Activated T-helper 17 cell treated with anti-CD3 and anti-CD28 coated beads, Interleukin-2, amount 50 U/mL, for 72 hours (primary cell): ENCODE measurements at places on chromosomes 13 and 19. TPM values are rescaled to one million over a fixed set of nuclear protein-coding genes. Genes with fewer than 3 reads are reported as not detected.

- no peak for ATAC-seq
Observed at GRCh38 chr19:4232614-4233281, 3.4 kb downstream of the EBI3 start.

- no peak for ATAC-seq
Observed at GRCh38 chr19:2731181-2731995, 8.4 kb downstream of the SLC39A3 start.

DNA sequence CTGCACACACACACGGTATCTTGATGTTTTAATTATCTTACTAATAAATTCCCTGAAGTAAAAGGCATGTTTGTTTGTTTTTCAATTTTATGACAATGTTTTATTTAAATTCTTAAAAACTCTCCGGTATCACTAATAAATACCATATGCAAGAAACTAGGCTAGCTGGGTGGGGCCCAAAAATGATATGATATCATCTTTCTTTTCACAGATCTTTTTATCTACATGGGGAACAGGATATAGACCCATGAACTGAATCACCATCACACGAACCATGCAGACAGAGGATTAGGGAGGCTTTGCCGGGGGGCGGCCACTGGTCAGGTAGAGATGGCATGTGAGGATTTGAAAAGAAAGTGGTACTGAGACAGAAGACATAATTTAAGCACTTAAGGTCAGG, 266.4 kb downstream of the ENOX1 start:
- no peak for ATAC-seq

DNA sequence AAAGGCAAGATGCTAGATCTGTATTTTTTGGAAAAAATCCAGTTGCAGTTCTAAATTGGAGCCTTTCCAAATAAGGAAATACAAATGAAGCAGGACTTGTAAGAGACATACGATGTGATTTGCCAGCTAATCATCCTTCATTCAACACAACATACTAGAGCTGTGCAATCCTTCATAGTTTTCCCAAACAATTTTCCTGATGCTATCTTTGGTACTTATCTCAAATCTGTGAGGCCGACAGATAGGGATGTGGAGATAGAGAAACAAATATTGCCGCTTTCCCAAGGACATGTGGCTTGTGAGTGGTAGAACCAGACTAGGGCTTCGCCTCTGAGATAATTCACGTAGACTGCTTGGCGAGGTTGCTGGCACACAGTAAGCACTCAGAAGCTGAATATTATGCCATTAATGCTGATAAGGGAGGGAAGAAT, 176.6 kb downstream of the LMO7 start:
- no peak for ATAC-seq

DNA sequence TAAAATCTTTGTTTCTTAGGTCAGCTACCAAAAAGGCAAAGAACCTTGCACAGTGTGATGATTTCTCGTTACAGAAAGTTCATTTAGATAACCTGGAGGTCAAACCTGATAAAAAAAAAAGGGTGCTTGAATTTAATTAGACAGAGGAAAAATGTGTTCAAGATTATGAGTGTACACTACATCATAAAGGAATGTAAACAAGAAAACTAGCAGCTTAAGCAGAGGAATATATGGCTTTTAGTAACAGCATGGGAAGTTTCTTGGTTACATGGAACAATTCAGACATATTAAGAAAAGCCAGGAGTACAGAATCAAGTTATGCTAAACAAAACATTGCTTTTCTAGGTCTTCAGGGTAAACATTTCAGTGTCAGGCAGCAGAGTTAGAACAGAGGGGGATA, 32.9 kb downstream of the ING1 start:
- ATAC-seq = no peak

GRCh38 chr13:31964168-31964567, 67.4 kb upstream of the FRY start:
- ATAC-seq = no peak

GRCh38 chr13:102729560-102730270, 34.9 kb upstream of the METTL21C start:
- peak; percentile 31 for ATAC-seq

- ATAC-seq = no peak
Observed at GRCh38 chr19:30362156-30362754, 9.9 kb upstream of the ZNF536 start.

DNA sequence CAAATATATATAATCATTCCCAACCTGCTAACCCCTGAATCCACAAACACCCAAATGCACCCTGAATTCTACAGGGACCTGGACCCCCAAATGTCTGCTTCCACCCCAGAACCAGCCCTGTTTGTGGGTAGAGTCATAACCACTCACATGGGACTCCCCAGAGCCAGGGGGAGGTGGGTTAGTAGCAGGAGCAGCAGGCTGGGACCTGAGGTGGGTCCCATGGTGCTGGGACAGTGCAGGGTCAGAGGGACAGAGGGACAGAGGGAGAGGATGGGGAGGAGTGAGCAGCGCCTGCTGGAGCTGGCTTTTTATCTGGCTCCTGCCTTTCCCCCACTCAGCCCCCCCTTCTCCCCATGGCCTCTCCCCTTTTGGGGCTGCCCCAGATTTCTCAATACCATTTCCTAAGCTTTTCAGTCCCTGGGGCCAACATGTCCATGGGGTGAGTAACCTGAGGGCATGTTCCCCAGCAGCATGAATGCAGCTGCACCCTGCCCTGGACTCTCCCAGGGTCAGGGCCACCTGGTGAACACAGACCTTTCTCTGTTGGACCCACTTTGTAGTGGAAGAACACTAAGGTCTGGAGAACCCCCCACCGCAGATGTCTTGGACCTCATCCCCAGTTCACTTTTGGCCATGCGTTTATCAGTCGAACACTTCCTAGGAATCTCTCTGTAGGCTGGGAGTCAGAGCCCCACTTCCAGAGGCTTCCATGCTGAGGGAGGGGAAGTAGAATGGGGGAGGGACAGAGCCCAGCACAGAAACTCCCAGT, at the start of gene C3:
Gene C3 (minus strand): TSS at position 282 of the 769 bp plus-strand sequence. CDS start 61 bp downstream, at position 221.
- no peak for ATAC-seq

DNA sequence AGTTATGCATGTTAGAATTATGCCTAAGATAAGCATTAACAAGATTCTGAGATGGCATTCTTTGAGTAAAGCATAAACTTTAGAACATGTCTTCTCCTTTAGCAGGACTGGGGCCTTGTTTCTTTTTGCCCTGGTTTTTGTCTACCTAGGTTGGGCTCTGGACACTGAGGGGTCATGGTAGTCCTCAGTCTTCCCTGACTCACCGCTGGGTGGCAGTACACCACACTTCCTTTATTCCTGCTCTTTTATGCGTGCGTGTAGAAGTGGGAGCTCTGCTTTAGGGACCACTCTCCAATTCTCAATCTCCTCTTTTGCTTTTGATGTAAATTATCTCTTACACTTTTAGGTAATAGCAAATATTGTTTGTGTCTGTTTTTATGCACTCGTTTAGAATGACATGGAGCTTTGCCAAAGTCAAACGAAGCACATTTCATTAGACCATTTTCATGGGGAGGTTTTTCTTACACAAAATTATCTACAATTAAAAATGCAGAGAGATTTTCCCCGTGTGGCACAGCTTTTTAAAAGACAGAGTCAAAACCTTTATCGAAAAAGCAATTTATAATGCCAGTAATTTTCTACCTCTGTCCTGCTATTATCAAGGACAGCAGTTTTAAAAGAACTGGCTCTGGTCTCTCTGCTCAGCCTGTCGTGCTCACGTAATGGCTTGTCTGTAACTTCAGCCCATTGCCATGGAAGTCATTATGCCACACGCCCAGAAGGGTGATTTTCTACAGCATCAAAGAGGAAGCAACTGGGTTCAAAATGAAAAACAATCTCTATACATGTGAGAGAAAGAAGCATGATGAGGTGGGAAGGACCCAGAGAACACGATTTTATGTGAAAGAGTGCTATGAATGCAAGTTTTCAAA, 413.9 kb downstream of the COG6 start:
- peak; percentile 91 for ATAC-seq

DNA sequence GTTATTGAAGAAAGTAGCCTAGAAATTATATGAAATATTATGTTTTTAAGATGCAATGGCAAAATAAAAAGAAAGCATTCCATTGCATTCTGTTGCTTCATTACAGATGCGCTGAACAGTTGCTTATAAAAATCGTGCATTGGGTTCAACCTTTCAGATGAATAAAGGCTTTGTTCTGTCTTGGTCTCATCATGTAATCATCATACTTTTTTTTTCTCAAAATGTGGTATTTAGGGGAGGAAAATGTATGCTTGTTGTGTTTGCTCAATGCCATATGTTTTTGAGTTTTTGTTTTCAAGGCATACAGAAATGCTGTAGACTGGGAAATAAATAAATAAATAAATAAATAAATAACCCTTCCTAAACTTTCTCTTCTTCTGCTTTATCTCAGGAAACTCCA, 1.1 kb upstream of the MBNL2 start:
- no peak for ATAC-seq

GRCh38 chr19:35442091-35442490, 6.0 kb upstream of the FFAR2 start:
- ATAC-seq = no peak

GRCh38 chr13:65149687-65150086, 2080.4 kb downstream of the PCDH9 start:
- no peak for ATAC-seq

GRCh38 chr19:46373491-46374359, 26.8 kb downstream of the PPP5C start:
- ATAC-seq = no peak

- no peak for ATAC-seq
Observed at GRCh38 chr13:79901336-79901735, 420.4 kb downstream of the NDFIP2 start.

- peak; percentile 78 for ATAC-seq
Observed at GRCh38 chr13:97911311-97912138, 42.0 kb upstream of the IPO5 start.

- ATAC-seq = peak; percentile 75
Observed at GRCh38 chr19:6767357-6768235, at the start of gene SH2D3A. Gene SH2D3A, minus strand, starts transcription at chr19:6767435. Its CDS starts 3,687 bp downstream, at chr19:6763748.

GRCh38 chr19:10005632-10006334, 4.5 kb downstream of the COL5A3 start:
- ATAC-seq = peak; percentile 1

- no peak for ATAC-seq
Observed at GRCh38 chr13:42298392-42298791, 26.4 kb downstream of the AKAP11 start.

- no peak for ATAC-seq
Observed at GRCh38 chr19:44789943-44790483, 12.3 kb downstream of the CBLC start.

DNA sequence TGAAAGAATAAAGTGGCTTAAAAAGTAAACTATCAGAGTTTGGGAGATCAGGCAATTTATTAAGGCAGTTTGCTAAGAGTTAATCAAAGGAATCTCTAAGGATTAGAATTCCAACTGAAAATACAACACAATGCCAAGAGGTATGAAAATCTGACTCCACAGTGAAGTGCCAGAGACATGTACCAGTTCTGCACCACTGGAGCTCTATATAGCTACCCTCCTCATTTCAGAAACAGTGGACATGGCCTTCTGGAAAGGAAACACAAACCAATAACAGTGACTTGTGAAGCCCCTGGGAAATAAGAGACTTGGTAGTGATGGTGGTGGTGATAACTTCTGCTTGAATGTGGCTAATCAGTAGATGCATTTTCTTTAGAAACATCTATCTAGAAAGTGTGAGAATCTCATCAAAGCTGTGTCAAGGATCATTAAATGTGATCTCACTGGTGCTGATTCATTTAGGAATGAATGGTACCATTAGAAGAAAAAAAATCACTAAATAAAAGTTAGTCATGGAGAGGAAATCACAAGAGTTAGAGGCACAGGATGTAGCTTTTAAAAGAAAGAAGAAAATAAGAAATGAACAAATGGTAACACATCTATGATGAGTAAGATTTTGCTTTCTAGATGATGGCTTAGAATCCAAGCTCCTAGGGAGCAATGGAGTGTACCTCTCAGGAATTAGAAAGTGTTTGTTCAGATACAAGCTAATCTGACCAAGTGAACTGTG, 20.1 kb upstream of the N4BP2L1 start:
- ATAC-seq = peak; percentile 75

The ZNF470 gene
- 3.1 TPM for total RNA-seq

The CEBPA gene
- total RNA-seq = 0.26 TPM

The FXYD7 gene
- 1.4 TPM for total RNA-seq

The RNF113B gene
- not detected for total RNA-seq

The CGB7 gene
- total RNA-seq = not detected

The IGFL4 gene
- total RNA-seq = not detected

The PVR gene
- 10.6 TPM for total RNA-seq

The S1PR4 gene
- 60.6 TPM for total RNA-seq

The CDX2 gene
- not detected for total RNA-seq

The CEACAM20 gene
- not detected for total RNA-seq

The TBXA2R gene
- 0.37 TPM for total RNA-seq

The IZUMO1 gene
- total RNA-seq = not detected
